RCC 7860 (cell line): ENCODE measurements at places on chromosomes 1 and 21.

DNA sequence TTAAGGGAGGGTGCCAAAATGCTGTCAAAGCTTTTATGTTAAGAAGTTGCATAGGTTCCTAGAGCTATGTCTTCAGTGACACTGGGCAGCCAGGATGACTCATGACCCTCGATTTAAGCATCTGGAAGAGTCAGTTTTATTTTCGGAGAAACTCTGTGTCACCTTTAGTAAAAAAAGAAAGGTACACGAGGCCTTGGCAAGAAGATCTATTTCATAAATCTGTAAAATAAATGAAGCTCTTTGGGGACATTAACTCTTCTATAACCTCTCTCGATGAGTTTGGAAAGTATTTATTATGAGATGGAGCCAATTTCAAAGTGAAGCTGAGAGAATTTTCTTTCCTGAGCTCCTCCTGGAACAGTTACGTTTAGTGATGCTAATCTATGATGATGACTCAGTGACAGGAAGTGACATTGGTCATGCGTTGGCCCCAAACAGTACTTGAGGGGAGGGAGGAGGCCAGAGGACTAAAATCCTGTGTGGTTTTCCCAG lies 156.5 kb downstream of the HLX start:
- peak; percentile 83 for DNase-seq

DNA sequence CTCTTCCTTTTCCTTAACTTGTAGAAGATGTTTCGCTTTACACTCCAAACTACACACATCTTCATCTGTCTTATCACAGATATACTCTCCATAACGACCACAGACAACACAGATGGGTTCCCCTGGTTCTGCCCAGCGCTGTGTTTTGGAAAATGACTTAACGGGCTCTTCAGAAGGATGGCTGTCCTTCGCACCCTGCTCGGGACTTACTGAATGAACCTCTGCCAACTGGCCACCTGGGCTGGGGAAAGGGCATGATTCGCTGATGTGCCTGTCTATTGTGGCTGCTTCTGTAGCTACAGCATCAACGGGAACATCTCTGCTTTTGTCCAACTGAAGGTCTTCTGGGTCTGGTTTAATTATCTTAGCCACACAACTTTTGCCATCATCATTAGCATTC lies 3.4 kb downstream of the DDX59 start:
- no peak for DNase-seq

DNA sequence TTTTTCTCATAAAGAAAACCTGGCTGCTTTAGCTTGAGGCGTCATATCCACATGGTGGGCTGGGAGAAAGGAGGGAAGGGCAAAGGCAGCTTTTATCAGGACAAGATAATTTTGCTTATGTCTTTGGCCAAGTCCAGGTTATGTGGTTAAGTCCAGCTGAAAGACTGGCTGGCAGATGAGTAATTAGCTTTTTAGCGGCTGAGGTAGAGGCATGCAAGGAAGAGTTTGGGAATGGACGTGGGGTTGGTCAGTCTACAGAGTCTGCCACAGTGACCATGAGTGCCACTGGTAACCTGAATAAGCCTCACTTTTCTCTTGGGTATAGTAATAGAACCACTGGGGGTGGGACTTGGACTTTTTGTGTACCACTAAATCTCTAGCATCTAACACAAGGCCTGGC lies 39.8 kb downstream of the NEK7 start:
- no peak for DNase-seq

- DNase-seq, result no peak
These were observed 993 bp upstream of the DSCAM start for GRCh38 chr21:40847951-40848350.

GRCh38 chr1:181344091-181344490 lies 139.2 kb upstream of the CACNA1E start:
- DNase-seq, result no peak

DNA sequence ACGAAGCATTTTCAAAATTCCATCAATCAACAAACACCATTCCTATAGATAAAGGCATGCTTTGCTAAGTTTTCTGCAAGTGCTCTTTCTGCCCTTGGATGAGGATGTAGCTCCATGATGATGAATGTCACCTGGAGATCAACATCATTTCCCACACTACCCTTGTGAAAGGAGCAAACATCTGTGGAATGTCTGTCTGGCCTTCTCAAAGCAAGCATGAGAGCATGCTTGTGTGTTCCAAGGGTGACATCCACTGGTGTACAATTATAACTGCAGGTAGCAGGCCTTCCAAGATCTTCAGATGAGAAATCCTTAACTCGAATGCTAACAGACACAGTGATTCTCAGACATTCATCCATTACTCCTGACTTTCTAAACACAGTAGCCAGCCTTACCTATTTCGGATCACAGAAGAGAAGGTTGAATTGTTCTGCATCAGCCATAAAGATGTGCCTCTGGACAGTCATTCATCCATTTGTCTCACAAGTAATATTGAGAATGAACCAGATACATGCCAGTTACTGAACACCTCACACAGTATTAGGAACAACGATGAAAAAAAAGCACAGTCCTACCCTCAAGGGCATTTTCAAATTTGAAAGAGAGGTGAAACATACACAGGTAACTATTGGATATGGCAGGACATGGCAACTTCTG lies 162.4 kb downstream of the TPR start:
- peak; percentile 81 for DNase-seq

GRCh38 chr21:35324372-35325220 lies 275.5 kb upstream of the RUNX1 start:
- DNase-seq, result peak; percentile 73

DNA sequence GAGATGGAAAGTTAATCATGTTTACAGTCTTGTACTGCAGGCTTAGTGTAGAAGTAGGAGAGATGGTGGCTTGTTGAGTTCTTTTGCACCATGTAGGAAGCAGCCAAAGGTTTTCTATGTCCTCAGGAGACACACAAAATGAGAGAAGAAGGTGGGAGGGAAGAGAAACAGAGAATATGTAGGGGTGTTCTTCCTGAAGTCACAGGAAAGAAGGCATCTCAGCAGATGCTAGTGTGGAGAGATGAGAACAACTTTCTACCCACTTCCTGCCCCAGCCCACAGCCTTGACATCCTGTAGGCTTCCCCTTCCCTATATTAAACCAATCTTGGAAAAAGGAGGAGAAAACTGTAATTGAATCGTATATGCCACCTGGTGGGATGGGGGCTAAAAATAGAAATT lies 217.0 kb downstream of the S1PR1 start:
- no peak for DNase-seq

DNA sequence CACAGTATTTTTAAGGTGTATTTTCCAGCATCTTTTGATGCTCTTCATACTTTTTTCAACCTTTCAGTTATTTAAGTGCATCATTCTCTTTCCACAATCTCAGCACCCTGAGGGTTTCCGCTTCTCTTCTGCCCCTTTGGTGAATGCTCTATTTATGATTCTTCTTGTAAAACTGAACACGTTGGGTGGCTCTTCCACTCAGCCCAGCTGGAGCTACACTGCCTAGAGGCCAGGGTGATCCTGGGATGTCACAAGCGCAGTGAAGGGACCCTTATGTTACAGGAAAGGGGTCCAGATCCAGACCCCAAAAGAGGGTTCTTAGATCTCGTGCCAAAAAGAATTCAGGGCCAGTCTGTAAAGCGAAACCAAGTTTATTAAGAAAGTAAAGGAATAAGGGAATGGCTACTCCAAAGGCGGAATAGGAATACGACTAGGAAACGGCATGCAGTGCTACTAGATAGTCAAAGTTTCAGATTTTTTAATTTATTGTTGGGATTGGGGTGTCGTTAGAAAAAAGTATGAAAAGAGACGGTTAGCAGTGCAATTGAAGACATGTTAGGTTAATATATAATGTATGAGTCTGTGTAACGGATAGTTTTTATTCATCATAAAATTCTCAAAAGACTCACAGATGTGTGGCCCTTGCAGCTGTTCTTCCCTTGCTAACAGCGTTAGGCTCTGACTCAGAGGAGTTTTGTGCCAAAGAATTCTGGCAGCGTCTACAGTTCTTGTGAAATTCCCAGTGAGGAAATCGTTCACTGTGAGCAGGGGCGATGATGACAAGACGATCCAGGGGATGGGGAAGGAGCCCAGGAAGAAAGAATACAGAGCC lies 14.4 kb upstream of the ERVH48-1 start:
- peak; percentile 74 for DNase-seq

- DNase-seq, result no peak
These were observed 110.1 kb downstream of the TRABD2B start for GRCh38 chr1:47887060-47887459.

- DNase-seq, result no peak
These were observed at the start of the genes FBXO2 and FBXO44 for GRCh38 chr1:11654137-11654938. Gene FBXO2, minus strand, starts transcription at chr1:11654429. Its CDS starts 89 bp downstream, at chr1:11654340. Gene FBXO44, plus strand, starts transcription at chr1:11654877. Its CDS starts 959 bp downstream, at chr1:11655836.

DNA sequence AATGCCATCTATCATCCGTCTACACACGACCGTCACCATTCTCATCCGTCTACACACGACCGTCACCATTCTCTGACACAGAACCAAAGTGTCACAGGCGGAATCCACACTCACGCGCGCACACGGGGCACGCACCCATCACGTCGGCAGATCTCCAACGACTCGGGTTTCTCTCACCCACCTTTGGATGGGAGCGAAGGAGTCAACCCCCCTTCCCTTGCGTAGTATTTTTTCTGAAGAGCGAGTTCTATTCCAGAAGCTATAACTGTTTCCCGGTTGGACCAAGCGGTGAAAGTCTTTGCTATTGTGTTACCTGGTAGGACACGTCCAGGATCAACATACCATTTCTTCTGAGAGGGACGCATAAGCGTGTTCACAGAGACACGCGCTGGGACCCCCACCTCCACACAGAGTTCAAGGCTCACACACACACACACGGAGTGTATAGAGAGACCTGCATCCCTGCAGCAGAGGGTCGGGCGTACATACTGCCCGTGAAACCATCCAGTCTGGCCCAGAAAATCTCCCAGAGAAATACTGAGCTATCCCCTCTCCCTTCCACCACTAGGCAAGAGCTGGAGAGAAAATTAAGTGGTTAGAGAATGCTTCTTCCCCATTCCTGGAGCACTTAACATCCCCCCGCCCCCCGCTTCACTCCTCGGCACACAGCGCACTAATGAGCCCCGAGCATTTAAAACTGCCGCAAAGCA lies 741 bp downstream of the DUSP10 start:
- DNase-seq, result no peak

DNA sequence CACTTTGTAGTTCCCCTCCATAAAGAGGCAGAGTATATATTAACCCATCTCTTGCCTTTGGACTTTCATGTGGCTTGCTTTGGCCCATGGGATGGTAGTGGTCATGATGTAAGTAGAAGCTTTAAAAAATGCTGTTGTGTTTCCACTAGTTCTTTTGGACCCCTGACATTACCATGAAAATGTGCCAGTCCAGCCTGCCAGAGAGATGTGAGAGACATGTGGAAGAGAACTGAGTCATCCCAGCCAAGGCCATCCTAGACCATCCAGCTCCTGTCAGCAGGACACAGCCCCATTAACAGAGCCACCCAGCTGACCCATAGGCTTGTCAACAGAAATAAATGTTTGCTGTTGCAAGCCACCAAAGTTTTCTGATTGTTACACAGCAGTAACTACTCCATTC lies 3.9 kb upstream of the CD101 start:
- peak; percentile 69 for DNase-seq

DNA sequence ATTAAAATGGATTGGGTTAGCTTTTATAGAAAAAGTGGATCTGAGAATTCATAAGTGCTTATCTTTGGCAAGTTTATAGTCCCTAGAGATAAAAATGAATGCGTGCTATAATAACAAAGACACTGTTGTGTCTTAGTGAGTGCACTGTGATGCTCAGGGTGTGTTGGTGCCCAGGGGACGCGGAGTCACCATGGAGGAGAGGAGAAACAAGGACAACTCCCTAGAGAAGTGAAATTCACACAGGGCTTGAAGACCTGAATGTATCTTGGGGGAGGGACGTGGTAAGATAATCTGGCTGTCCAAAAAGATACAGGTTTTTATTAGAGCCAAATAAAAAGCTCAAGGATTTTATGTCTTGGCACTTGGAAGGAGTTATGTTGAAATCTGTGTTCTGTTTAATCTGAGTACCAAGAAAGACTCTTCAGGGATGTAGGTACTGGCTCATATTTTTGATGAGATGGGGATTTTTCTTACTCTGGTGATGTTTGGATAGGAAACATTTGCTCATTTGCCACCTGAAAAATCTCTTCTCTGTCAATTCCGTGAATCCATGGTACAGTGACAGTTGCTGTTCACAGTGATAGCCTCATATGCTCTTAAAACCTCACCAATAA lies 9.6 kb downstream of the SMYD2 start:
- no peak for DNase-seq

- DNase-seq, result no peak
These were observed 11.7 kb downstream of the ITLN2 start for GRCh38 chr1:160942926-160943325.

- no peak for DNase-seq
These were observed 18.8 kb downstream of the INKA2 start for GRCh38 chr1:111720274-111720976.

DNA sequence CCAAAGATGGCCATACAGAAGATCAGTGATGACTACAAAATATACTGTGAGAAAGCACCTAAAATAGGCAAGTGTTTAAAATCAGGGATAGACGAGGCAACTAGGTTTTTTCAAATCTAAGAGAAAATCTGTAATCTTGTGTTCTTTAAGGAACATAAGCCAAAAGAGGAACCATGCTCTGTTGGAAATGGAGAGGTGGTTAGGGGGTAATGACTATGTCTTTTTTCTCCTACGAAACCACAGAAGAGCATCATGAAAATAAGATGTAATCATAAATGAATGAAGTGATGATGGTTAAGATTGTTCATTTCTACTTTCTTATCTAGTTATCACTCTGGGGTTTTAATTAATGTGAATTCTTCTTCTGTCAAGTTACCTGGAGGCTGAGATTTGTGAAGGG lies 43.1 kb downstream of the RGSL1 start:
- no peak for DNase-seq

DNA sequence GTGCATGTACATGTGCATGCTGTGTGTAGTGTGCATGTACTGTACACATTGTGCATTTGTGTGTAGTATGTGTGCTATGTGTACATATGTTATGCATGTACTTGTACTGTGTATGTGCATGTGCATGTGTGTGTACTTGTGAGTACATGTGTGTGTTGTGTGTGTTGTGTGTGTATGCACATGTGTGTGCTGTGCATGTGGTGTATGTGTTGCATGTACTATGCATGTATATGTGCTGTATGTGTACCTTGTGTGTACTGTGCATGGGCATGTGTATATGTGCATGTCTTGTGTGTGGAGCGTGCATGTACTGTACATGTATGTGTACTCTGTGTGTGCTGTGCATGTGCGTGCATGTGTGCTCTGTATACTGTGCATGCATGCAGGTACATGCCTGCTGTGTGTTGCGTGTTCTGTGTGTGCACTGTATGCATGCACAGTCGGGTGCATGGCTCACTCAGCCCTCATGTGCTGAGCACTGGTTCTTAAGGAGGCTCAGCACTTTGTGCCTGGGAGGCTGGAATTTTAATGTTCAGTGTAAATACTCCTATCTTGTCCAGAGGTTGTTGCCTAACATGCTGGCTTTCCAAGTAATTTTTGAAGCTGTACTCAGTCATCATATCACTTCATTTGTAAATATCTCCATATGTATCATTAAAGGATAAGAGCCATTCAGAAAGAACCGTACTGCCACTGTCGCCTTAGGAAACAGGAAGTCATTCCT lies 32.3 kb downstream of the SNAP47 start:
- no peak for DNase-seq

- no peak for DNase-seq
These were observed 14.6 kb downstream of the BLACAT1 start for GRCh38 chr1:205441318-205441633.
